ENCODE measurements at places on chromosomes 2 and 18. TPM values are rescaled to one million over a fixed set of nuclear protein-coding genes. Genes with fewer than 3 reads are reported as not detected.

Gene ARPC2
- total RNA-seq, result 352 TPM

Gene TMEM131
- total RNA-seq, result 30.9 TPM

Gene BCL11A
- total RNA-seq, result under 0.01 TPM

Gene EEF1B2
- total RNA-seq, result 389 TPM

DNA sequence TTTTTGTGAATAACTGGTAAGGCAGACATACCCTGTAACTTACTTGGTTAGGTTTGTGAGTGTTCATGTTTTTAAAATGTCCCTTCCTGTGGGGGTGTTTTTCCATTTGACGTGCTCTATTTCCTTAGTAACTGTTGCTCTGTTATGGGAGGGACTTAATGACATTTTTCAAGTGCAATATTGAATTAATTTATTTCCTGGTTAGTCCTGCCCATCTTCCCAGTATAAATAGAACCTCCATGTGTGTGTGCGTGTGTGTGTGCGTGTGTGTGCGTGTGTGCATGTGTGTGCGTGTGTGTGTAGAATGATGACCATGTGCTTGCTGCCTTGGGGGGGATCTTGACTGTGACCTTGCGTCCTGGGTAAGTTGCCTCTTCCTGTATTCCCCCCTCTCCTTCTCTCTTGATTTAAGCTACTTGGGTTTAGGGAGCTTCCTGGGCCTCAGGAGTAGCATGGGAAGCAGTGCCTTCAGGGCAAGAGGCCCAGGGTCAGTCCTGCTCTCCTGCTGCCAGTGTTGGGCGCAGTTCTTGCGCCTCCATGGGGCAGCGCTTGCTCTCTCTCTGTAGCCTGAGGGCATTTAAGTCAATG is 163.9 kb downstream of the LDLRAD4 start:
- DNase-seq, result peak; percentile 93

DNA sequence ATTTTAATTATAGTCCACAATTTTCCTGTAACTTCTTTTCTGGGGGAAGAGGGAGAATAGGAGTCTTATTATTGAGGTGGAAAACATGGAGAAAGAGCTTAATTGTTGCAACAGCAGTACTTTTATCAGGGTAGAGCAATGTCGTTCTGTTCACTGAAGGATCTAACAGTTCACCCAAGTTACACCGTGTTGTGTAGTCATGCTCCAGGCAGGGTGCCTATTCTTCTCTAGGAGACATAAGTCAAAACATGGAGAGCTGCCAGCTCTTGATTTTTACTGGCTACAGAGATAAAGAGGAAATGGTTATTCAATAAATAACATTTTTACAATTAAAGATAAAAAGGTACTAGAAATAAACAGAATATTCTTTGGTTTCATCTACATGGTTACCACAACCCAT is 594.3 kb upstream of the NETO1 start:
- DNase-seq, result peak; percentile 83

DNA sequence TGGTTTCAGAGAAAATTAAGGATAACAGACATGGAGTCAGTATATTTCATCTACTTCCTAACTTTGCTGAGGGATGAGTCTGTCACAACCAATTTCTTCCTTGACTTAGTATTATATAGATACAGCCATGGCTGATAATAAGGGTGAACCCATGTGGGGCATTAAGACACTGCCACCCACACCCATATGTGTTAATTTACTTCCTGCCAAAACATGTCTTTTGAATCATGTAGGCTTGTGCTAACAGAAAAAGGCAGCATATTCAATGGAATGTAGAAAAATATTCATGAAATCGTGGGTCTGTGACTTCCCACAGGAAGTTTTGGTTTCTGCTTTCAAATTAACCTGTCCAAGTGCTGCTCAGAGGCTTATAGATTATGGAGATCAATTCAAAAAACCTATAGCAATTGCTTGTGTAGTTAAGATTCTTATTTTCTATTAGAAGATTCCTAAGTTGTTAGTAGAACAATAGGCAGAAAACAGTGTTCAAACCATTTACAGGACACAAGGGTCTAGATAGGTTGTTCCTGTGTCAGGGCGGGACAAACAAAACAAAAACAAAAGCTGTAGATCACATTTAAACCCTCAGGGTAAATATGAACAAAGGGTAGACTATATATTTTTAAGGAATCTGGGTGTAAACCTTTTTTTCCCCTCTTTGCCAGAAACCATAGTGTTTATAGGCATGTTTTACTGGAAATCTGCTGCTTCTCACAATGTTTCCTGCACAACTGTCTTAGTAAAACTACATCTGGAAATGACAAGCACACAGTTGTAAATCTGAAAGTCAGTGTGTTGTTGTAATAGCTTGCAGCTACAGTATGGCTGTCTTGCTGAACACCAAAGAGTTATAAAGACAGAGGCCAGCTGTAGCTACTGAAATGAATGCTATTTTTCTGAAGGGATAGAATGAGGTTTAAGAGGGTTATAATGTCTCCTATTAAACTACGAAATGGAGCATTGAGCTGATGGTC is 691.2 kb downstream of the EPHA4 start:
- no peak for DNase-seq

- no peak for DNase-seq
Measured at GRCh38 chr2:37366773-37367172, 22.3 kb downstream of the QPCT start.

- peak; percentile 27 for DNase-seq
Measured at GRCh38 chr2:85516653-85517389, 22.1 kb upstream of the MAT2A start.

Data from dermis blood vessel endothelial cell (primary cell).